ENCODE measurements at places on chromosomes 1 and 21.

- DNase-seq: no peak
Measured at GRCh38 chr1:192830595-192831246, 21.9 kb downstream of the RGS2 start.

DNA sequence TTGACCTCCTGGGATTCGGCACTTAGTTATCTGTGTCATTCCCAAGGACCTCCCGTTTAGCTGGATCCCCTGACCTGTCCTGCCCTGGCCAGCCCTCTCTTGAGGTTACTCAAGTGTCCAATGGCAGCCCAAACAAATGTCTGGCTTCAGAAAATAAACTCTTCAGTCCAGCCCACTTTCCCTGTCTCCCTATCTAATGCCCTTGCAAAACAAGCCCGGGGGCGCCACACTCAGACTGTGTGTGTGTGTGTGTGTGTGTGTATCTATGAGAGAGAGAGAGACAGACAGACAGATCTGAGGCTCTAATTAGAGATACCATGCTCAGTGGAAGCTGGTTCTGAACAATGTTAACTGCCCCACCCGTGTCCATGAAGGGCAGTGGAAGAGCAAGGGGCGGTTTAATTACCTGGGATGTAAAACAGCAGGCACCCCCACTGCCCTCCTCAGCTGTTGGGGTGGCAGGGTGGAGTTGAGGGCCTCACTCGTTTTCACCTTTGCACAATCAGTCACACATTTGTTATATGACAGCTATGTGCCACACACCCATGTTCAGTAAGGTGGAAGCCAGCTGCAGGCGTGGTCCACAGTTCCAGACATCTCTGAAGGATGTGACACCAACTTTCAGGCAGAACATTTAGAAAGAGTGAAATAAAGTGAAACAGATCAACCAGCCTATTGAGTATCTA, 57.4 kb downstream of the B3GALT5 start:
- DNase-seq: no peak

GRCh38 chr1:26546375-26546774, 16.8 kb downstream of the RPS6KA1 start:
- no peak for DNase-seq

DNA sequence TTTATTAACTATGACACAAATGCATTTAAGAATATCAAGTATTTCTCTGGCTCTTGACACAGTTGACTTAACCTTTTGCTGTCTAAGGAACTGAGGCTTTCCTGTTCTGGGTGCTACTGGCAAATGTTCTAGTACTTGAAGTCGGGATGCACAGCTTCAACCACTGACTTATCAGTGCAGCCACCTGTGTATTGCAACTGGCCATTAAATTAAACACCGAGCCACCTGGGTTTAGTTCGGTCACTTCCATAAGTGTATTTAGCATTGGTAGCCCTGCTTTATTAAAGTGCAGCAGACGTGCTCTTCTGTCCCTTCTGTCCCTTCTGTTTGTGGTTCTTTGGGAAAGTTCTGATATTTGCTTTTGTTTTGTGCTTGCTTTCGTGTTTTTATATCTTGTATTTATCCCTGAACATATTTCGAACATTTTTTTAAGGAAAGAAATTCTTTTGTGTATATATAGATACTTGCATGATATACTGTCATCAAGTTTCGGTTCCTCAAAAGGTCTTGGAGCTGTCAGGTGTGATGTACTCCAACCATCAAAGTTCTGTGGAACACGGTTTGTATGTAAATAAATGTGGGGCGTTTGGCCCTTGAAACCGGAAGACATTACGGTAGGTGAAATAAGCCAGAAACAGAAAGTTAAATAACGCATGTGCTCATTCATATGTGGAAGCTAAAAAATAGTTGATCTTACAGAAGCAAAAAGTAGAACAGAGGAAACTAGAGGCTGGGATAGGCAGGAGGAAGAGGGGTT, 297.9 kb upstream of the GREM2 start:
- DNase-seq: no peak

- DNase-seq: peak; percentile 67
Measured at GRCh38 chr1:157369808-157370521, 182.3 kb downstream of the FCRL5 start.

- no peak for DNase-seq
Measured at GRCh38 chr1:241586905-241587512, 53.2 kb downstream of the CHML start.

- DNase-seq: no peak
Measured at GRCh38 chr1:209705033-209705598, 470 bp downstream of the HSD11B1 start.

- DNase-seq: peak; percentile 88
Measured at GRCh38 chr1:37808369-37809319, 636 bp upstream of the YRDC start.

DNA sequence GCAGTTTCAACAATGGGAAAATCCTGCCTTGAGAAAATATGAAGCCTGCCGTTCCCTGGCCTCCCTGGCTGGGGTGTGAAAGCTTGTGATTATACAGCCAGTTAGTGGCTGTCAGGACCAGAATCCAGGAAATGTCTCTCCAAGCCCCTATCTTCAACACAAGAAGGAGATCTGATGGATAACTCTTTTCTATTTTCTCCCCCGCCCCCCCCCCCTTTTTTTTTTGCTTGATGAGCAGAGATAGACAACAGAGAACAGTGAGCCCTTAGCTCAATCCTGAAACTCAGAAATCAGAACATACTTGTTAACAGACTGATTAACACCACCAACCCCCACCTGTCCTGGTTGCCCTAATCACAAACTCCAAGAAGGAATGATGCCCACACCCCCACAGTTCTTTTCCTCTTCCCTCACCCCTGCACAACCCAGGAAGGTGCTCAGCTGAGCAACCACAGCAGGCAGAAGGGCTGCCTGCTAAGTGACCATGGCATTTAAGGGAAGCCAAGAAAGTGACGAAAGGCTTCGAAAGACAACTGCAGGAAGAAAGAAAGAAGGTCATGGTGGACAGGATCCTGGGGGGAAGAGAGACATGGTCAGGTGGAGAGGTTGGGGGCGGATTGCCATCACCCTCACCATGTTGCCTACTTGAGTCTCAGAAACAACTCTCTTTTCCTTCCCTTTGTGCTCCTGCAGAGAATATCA, 12.3 kb upstream of the DENND2D start:
- DNase-seq: no peak

DNA sequence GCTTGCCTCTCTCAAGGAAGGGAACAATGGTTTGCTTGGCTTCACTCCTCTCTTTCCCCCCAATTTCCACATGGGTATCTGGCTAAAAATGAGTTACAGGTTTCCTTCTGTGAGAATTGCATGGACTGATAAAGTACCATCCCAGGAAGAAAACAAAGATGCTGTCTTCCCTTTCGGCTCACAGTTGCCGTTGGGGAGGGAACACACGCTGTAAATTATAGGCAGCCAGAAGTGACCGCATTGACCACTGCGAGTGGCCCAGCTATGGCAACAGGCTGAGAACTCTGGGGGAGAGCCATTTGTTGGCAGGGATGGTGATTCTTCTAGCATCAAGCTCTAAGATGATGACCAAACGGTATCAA, 2.9 kb downstream of the RUNX1 start:
- DNase-seq: no peak

GRCh38 chr1:229753764-229754551, 127.9 kb downstream of the URB2 start:
- DNase-seq: no peak

- no peak for DNase-seq
Measured at GRCh38 chr1:165069829-165070228, 286.7 kb downstream of the LMX1A start.

- peak; percentile 75 for DNase-seq
Measured at GRCh38 chr1:202571719-202572339, 138.4 kb downstream of the SYT2 start.

DNA sequence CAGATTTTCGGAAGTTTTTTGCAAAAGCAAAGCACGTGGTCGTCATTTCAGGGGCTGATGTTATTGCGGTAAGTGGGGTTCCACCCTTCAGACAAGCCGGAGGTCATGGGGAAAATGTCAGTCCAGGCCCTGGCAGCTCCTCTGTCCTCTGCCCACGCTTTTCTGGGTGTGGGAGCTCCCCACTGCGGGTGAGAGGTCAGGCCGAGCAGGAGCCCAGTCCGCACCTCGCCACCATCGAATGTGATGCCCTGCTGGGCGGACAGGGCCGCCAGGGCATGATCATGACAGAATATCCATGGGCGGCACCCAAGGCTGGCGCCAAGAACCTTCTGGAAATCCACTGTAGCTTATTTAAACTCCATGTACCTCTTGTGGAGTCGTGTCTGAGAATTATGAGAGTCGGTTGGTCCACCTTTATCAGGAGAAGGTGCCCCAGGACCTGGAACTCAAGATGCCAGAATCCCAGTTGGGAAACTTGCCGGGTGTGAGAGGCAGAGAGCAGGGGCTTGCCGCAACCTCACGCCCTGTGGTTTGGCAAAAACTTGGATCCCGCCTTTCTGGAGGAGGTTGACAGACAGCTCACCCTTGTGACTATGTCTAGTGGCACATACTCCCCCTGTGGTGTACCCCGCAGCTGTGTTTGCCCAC, 6.9 kb downstream of the DIRAS3 start:
- no peak for DNase-seq

DNA sequence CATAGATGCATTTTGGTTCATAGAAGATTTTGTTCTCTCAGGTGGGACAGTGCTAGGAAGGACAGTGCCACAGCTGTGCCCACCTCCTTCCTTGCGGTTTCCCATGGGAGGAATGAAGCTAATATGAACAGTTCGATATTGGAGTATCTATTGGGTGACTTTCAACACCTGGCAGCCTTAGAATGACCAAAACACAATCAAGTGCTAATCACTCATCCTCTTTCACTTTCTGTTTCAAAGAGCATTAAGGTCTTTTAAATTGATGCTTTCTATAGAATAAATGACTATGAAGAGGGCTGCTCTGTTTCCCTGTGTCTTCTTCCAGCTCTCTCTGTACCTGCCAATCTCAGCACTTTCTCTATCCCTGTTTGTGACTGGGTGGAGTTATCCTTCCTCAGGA, 784.0 kb downstream of the MRPL39 start:
- DNase-seq: no peak

DNA sequence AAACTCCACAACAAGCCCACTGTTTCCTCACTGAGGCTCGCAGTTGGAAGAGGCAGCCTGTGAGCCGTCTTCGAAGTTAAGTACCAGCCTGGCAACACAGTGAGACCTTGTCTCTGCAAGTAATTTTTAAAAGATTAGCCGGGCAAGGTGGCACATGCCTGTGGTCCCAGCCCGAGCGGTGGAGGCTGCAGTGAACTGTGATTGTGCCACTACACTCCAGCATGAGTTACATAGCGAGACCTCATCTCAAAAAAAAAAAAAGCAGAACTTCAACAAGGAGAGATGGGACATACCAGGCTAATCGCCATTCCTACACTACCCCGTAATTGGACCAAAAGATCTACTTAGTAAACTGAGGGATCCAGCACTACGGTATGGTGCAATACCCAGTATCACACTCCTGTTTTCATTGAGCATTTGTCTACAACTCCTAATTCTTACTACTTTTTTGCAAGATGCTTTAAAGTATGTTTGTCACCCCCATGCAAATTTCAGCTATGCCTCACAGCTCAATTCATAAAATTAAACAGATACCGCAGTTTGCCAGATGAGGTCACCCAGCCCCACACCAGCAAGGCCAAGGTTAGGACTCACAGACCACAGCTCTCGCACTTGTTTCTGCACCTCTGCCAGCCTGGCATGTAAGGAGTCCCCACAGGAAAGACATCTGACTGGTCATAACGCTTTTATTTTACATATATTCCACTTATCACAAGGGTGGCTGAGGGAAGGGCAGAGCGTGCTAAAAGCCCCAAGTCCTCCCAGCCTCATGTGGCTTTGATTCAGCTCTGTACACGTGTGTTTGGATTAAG, 21.0 kb downstream of the SDE2 start:
- peak; percentile 37 for DNase-seq

DNA sequence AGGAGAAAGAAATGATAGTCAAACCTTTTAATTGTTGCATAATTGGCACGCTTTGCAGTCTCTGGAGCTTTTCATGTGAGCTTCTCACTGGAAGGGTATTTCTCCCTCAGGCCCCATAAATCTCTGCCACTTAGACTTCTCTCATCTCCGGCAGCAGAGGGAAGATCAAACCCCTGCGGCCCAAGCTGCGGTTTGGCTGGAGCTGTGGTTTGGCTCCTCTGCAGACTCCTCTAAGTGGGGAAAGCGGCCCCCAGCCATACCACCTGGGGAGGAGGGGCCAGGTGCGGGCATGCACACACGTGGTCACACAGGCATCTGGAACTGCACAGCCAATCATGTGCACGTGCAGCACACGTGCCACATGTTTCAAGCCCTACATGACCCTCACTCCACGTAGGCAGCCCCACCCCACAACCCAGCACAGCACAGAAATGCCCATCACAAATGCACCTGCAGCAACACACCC, 58.3 kb downstream of the UBE2T start:
- no peak for DNase-seq

DNA sequence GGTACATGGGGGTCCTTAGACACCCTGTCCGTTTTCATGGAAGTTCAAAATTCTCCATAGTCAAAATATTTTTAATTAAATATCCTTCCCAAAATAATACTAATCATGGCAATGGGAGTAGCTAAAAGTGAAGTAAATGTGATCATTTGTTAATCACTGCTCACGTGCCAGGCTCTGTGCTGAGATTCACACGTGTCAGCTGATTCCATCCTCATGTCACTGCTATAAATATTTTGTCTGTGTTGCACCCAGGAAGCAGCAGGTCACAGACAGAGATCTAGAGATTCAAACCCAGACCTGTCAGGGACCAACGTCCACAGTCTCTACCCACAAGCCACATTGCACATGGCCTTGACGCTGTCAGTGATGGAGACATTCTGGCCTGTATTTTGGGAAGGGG, 74.3 kb downstream of the KLHDC7A start:
- DNase-seq: no peak

GRCh38 chr1:207319199-207319598, 2.3 kb upstream of the CD55 start:
- DNase-seq: no peak

GRCh38 chr1:232016616-232017015, 390.0 kb downstream of the DISC1 start:
- DNase-seq: no peak

DNA sequence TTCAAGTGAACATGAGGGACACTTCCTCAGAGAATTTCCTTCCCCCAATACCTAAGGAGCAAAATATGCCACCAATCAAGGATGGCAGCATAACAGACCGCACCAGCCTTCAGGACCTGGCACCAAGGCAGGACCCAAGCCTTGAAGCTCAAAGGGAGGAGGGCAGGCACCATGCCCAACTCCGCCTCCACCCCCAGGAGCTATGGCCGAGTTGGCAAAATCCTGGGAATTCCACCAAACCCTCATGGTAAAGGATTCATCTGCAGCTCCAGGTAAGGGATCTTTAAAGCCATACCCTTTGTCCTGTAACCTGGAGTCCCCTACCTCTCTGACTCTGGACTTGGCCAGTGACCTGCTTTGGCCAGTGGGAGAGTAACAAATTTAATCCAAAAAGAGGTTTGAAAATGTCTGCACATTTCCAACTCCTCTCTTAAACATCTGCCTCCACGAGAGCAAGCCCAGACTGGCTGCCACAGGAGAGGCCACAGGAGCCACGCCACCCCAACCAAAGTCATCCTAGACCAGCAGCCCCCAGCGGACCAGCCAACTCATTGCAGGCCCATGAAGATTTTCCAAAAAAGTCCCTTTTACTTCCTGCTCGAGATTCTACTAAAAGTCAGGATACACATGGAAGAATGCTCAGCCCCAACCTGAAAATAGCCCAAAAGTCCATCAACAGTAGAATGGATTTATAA, 41.9 kb downstream of the NPHP4 start:
- no peak for DNase-seq

- peak; percentile 42 for DNase-seq
Measured at GRCh38 chr1:90850181-90850897, 133.2 kb upstream of the BARHL2 start.

Data from D341Med (cell line).